ENCODE measurements at places on chromosomes 5 and 9. TPM values are rescaled to one million over a fixed set of nuclear protein-coding genes. Genes with fewer than 3 reads are reported as not detected.
A peak's percentile ranks its signal among the peaks of the same experiment; 100 is the strongest.

DNA sequence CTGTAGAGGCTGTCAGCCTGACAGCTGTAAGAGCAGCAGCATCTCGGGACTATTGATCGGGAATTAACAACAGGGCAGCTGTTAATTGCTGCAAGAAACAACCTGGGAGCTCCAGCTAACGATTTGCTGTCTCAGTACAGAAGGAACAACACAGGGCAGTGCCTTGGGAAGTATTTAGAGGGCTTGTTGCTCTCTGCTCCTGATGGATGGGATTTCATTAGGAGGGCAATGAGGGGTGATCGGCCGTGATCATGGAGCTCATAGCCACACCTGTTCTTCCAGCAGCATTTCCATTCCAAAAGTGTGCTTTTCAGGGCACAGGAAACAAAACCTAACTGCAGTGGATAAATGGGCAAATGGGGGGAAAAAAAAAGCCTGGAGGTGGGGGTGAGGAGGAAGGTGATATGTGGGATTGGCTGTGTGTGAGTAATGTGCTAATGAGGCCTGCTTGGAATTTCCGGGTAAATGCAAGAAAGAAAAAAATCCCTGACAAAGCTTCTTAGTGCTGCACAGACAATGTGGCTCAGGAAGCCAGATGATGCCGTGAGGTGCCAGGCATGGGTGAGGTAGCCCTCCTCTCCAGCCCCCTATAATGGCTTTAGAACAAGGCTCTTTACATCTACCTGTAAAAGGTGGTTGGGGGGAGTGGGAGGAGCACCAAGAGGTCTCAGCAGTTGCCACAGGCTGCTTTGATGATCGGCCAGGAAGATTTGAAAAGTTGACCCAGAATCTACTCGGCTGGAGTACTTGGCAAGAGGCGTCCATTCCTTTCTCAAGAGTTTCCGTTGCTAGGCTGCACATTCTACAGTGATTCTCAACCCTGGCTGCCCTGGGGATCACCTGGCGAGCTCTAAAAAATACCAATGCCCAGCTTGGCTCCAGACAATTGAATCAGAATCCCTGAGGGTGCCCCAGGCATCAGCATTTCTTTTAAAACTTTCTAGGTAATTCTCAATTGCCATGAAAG lies 139.5 kb upstream of the KLF9 start:
- H3K36me3 ChIP-seq, result no peaks in the 10 kb centered on the region
- no peak for DNase-seq
- H3K27me3 ChIP-seq, result no peaks in the 10 kb centered on the region
- no peak overlapping the region for H3K4me3 ChIP-seq
- H3K27ac ChIP-seq, result no peak overlapping the region

DNA sequence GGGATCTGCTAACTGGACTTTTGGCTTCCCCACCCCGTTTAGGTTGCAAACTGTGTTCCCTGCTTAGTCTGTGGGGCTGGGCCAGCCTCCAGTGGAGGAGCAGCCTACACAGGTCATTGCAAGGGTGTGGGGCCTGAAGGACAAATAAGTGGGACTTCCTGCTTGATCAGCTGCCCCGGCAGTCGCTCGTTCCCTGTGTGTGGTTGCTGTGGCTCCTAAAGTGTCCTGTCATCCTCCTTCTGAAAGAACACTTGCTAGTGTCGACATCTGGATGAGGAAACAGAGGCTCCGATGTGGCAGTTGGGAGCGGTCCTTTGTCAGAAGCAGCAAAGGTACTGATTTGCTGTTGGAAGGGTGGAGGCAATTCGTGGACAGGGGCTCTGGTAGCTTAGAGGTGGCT lies 88.9 kb upstream of the TBCA start:
- H3K27ac ChIP-seq, result no peak overlapping the region
- no peaks in the 10 kb centered on the region for H3K36me3 ChIP-seq
- DNase-seq, result no peak
- no peak overlapping the region for H3K4me3 ChIP-seq
- H3K27me3 ChIP-seq, result no peaks in the 10 kb centered on the region

- DNase-seq, result no peak
- no peaks in the 10 kb centered on the region for H3K27me3 ChIP-seq
- no peak overlapping the region for H3K27ac ChIP-seq
- H3K4me1 ChIP-seq, result no peaks in the 10 kb centered on the region
Observed at GRCh38 chr9:131918481-131918880, 161.2 kb downstream of the MED27 start.

- DNase-seq, result no peak
- H3K4me1 ChIP-seq, result peaks cover 25% of the 10 kb centered on the region
Observed at GRCh38 chr5:173498286-173498685, 118.2 kb downstream of the BOD1 start.

- no peaks in the 10 kb centered on the region for H3K27me3 ChIP-seq
- no peak overlapping the region for H3K27ac ChIP-seq
- no peak overlapping the region for H3K4me3 ChIP-seq
- peak; percentile 26 for DNase-seq
- peaks cover 6% of the 10 kb centered on the region for H3K4me1 ChIP-seq
Observed at GRCh38 chr9:133333566-133333965, 2.4 kb downstream of the SURF6 start.

GRCh38 chr5:165086465-165086864 lies 1581.0 kb downstream of the MAT2B start:
- no peak overlapping the region for H3K27ac ChIP-seq
- H3K27me3 ChIP-seq, result no peaks in the 10 kb centered on the region
- no peak overlapping the region for H3K4me3 ChIP-seq

DNA sequence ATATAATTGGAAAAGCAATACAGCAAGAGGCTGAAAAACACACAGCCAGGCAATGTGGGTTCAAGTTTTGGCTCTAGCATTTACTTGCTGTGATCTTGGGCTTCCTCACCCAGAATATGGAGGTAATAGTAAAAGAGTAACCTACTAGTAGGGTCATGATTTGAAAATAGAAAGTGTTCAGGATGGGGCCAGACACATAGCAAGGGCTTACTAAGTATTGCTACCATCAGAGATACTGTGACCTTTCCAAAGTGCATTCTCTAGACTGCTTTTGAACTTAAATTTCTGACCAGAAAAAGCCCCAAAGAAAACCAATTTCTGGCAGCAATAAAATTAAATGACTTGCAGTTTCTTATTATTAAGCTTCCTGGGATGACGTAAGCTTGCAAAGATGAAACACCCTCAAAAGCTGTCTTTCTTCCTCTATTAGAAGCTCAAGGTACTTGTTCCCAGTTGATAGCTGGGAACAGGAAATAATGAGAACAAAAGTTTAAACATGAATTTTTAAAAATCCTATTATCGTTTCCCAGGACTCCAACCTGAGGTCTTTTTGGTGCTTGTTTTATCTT lies 20.3 kb downstream of the SLC45A2 start:
- no peak for DNase-seq
- no peak overlapping the region for H3K4me3 ChIP-seq
- H3K27me3 ChIP-seq, result no peaks in the 10 kb centered on the region
- H3K36me3 ChIP-seq, result no peaks in the 10 kb centered on the region

DNA sequence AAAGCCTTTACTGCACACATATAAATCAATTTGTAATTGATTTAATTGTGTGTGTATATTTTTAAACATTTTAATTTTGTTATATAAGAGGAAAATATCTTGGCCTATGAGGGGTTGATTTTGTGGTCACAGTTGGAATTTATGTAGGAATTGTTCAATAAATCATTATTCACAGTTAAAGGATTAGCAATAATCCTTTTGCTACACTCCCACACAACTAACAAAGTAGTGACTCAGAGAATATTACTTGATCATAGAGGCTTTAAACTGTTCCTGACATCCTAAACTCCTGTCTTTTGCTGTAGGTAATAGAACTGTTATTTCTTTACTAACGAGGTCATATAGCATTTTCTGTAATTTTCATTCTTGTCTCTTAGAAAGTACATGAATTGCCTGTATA lies 95.5 kb downstream of the ZCCHC7 start:
- H3K27me3 ChIP-seq, result no peaks in the 10 kb centered on the region
- H3K27ac ChIP-seq, result no peak overlapping the region
- H3K36me3 ChIP-seq, result no peaks in the 10 kb centered on the region

DNA sequence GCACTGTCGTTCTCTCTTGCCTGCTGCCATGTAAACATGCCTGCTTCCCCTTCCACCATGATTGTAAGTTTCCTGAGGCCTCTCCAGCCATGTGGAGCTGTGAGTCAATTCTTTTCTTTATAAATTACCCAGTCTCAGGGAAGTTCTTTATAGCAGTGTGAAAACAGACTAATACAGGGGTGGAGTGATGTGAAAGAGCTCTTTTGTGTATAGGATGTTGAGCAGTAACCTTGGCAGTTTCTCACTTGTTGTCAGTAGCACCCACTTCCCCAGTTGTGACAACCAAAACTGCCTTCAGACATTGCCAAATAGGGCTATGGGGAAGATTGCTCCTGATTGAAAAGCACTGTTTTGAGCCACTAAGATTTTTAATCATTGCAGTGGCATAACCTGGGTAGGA lies 552.2 kb upstream of the ZNF462 start:
- H3K36me3 ChIP-seq, result no peaks in the 10 kb centered on the region
- H3K4me3 ChIP-seq, result no peak overlapping the region
- no peaks in the 10 kb centered on the region for H3K27me3 ChIP-seq
- no peak overlapping the region for H3K27ac ChIP-seq

DNA sequence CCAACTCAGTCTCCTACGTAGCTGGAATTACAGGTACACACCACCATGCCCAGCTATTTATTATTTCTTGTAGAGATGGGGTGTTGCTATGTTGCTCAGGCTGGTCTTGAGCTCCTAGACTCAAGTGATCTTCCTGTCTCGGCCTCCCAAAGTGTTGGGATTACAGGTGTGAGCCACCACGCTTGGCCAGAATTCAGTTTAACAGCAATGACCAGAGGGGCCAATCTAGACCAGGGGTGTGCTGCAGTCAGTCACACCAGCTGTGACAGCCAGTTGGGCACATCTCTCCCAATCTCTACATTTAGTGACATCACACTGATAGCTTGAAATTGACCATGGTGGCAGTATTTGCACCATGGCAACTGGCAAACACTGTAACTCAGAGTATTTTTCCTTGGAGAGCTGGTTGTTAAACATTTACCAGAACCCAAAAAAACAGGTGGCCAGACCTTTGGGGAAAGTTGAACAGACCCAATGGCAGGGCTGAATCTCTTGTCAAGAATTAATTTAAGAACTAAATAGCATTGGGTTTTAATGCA lies 67.7 kb upstream of the UBTD2 start:
- no peaks in the 10 kb centered on the region for H3K27me3 ChIP-seq
- H3K27ac ChIP-seq, result peak overlapping the region; percentile 63

DNA sequence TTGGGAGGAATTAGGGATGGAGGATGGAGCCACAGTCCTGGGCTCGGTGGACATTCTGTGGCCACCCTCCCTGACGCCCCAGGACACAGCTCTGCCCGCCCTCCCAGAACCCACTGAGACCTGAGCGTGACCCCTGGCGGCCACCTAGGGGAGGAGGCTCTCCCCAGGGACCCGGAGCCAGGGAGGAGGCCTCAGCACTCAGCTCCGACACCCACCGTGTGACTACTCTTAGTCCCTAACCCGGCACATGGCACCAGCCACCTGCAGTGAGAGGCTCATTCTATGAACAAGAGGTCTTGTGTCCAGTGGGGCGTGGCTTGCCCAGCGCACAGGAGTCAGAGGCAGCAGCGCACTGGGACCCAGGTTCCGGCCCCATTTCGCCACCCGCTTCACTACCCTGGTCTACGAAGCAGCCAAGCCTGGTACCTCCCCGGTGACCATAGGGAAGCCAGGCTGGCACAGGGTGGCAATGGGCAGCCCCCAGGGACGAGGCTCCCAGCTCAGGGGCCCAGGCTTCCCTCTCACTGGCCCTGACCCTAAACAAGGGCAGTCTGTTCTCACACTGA lies 10.2 kb downstream of the SARDH start:
- H3K4me3 ChIP-seq, result no peak overlapping the region
- no peaks in the 10 kb centered on the region for H3K27me3 ChIP-seq
- no peak overlapping the region for H3K27ac ChIP-seq
- no peak for DNase-seq
- no peaks in the 10 kb centered on the region for H3K4me1 ChIP-seq

DNA sequence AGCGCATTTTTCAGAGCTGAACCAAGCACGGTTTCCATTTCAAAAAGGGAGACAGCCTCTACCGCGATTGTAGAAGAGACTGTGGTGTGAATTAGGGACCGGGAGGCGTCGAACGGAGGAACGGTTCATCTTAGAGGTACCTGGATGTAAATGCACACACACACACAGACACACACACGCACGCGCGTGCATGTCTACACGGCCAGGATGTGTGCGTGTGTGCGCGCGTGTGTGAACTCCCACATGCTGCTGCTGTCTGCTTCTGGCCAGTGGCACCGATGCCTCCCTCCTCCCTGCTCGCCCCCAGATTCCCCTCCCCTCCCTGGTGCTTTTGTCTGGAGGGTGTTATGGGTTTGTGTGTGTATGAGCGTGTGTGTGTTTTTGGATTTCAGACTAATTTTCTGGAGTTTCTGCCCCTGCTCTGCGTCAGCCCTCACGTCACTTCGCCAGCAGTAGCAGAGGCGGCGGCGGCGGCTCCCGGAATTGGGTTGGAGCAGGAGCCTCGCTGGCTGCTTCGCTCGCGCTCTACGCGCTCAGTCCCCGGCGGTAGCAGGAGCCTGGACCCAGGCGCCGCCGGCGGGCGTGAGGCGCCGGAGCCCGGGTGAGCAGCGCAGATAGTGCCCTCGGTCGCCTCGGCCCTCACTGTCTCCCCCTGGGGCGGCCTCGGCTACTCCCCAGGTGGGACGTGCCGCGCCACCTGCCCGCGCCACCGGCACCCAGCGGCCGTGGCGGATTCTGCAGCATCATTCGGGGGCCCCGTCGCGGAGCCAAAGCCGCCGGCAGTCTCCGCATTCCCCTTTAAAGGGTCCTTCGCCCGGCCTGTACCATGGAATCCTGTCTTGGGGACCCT lies at the start of gene NTRK2:
Gene NTRK2, plus strand, starts transcription at position 442 of the 850 bp plus-strand sequence. CDS start 1,020 bp downstream, outside the sequence.
- H3K4me1 ChIP-seq, result no peaks in the 10 kb centered on the region
- H3K4me3 ChIP-seq, result peak within 1 kb of the TSS; percentile 10
- no peak for DNase-seq
- no peak within 1 kb of the TSS for H3K27ac ChIP-seq
- H3K27me3 ChIP-seq, result no peaks in the 10 kb centered on the region
- no peaks in the 10 kb centered on the region for H3K36me3 ChIP-seq

DNA sequence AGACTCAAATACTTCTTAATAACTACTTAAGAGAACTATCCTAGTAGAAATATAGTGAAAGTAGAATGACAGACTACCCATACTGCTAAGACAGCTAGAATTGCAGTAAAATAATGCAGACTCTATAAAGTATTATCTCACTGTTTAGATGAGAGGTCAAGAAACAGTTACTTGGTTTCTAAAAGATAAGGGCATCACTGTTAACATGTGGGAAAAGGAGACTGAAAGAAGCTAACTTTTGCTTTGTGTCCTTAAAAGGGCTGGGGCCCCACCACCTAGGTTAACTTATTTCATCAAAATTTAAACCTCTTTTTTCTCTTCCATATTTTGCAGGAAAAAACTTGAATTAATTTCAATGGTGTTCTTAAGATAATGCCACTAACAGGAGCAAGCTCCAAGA lies 204.3 kb downstream of the CNTLN start:
- no peak overlapping the region for H3K27ac ChIP-seq
- H3K27me3 ChIP-seq, result no peaks in the 10 kb centered on the region
- H3K4me3 ChIP-seq, result no peak overlapping the region
- no peak for DNase-seq
- no peaks in the 10 kb centered on the region for H3K36me3 ChIP-seq

The PCDHB3 gene
- total RNA-seq, result not detected

The TXNDC8 gene
- total RNA-seq, result not detected

The TMC1 gene
- not detected for total RNA-seq

The C5orf58 gene
- total RNA-seq, result not detected

The TAS2R1 gene
- total RNA-seq, result 0.82 TPM

The RASGRF2 gene
- total RNA-seq, result 23.5 TPM

The PLCXD3 gene
- 0.20 TPM for total RNA-seq

The HCN1 gene
- not detected for total RNA-seq

The ENC1 gene
- 92.7 TPM for total RNA-seq

The ADCY2 gene
- not detected for total RNA-seq

The PCDH12 gene
- total RNA-seq, result not detected

The TEX48 gene
- not detected for total RNA-seq

The C9 gene
- 0.39 TPM for total RNA-seq

The PCA3 gene
- not detected for total RNA-seq

Data from Caco-2 (cell line).